Mesothelial cell of epicardium (in vitro differentiated cells): ENCODE measurements at places on chromosomes 16 and 17.

DNA sequence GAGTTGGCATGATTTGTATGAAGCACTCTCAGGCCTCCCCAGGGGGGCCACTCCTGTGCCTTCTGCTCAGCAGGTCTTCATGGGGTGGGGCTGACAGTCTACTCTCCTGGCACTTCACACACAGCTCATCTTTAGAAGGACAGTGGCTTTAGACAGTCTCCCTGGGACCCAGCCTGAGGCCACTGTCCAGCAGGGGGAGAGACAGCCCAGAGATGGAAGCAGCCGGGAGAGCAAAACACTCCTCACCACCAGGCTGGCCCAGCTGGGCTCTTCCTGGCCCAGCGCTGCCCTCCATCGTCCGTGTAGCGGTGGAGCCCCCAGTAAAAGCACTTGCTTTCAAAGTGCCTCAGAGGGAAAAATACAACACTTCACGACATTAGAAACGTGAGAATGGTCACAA lies 62.0 kb upstream of the CRHR1 start:
- DNase-seq = no peak

GRCh38 chr16:4535627-4536108 lies 2.9 kb downstream of the CDIP1 start:
- no peak for DNase-seq

- no peak for DNase-seq
Observed at GRCh38 chr16:17350207-17350606, 120.6 kb downstream of the XYLT1 start.

GRCh38 chr17:17835415-17836249 lies 1.2 kb downstream of the SREBF1 start:
- DNase-seq = no peak

DNA sequence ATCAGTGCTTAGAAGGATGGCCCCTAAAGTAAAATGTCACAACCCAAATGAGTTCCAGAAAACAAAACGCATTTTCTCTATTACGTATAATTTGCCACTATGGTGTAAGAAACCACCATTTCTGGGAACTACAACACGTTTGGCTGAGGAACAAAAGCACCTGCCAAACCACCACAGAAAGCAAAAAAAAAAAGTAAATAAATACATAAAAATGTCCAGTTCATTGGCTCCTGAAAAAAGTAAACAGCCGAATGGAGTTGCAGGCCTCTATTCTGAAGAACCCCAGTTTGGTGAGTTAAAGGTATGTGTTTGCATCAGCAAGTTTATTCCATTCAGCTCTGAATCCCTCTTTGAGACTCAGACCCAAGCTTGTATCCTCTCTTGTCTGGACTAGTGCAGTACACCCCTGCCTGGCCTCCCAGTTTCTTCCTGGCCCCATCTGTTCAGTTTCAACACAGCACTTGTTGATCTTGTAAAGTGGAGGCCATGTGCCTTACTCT lies 36.9 kb downstream of the ERN1 start:
- no peak for DNase-seq

DNA sequence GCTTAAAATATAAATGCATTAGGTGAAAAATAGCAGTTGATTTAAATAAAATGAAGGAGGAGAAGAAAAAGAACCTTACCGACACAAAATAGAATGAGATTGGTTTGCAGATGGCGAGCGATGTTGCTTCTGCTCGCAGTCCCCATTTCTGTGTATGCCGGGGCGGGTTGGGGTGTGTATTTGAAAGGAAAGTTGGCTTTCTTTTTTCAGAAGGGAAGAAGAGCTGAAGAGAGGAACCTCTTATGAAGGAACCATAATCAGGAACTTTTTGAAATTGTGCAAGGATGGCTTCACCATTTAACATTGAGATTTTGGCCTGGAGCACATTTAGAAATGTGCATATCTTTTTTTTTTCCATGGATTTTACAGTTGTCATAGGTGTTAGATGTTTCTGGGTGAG lies at the start of gene IGSF6:
Gene IGSF6 (minus strand): TSS at position 156 of the 400 bp plus-strand sequence. CDS start 10 bp downstream, at position 146.
- DNase-seq = no peak
